Stimulated activated CD8-positive, alpha-beta memory T cell treated with anti-CD3 and anti-CD28 coated beads, Interleukin-2, amount 100 ng/mL, for 48 hours (primary cell): ENCODE measurements at places on chromosomes 2 and 18.

DNA sequence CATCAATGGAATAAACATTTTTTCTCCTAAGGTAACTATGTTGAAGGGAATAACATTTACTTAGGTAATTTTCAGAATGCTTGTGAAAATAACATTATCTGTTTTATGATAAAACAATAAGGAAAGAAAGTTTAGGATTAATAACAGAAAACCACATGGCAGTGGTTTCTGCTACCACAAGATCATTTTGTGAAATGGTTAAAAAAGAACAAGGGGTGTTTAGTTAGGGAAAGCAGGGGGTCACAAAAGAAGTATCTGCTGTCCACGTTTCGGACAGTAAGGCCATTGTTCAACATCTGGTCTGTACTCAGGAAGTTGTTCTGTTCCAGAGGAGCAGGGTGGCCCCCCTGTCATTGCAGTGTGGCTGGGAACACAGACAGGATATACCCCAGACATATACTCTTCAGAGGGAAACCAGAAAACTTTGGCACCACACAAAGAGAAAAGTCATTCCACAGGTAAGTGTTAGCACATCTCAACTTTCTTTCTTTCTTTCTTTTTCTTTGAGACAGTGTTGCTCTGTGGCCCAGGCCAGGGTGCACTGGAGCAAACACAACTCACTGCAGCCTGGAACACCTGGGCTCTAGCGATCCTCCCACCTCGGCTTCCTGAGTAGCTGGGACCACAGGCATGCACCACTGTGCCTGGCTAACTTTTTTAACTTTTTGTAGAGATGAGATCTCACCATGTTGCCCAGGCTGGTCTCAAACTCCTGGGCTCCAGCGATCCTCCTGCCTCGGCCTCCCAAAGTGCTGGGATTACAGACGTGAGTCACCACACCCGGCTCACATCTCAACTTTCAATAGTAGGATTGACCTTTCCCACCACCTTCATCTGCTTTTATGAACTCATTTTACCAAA is 14.8 kb upstream of the ARL5A start:
- no peak for DNase-seq

DNA sequence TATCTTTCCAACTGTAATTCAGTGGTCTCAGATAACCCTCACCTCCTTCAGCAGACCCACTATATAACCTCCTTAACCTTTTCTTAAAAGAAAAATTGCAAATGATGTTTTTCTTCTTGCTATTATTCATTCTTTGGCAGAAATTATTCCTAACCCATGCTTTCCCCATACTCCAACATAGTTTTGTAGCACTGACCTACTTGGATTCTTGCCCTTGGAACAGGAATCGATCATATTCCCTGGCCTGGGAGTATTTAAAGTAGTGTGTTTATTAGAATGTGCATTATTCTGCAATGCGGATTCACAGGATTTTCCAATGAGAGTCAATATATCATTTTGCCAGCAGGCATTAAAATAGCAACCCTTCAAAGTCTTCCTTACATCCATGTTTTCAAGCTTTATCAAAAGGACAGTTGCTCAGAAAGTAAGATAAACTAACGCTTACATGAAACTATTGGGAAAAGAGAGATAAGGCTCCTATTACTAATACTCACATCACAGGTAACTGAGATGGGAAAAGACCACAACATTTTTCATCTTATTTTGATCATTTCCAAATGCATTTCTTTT is 37.4 kb downstream of the CHN1 start:
- DNase-seq = no peak

- no peak for DNase-seq
These were observed 76.9 kb upstream of the GCFC2 start for GRCh38 chr2:75787532-75788132.

GRCh38 chr2:85175369-85176299 is 42.4 kb downstream of the TCF7L1 start:
- DNase-seq = no peak

DNA sequence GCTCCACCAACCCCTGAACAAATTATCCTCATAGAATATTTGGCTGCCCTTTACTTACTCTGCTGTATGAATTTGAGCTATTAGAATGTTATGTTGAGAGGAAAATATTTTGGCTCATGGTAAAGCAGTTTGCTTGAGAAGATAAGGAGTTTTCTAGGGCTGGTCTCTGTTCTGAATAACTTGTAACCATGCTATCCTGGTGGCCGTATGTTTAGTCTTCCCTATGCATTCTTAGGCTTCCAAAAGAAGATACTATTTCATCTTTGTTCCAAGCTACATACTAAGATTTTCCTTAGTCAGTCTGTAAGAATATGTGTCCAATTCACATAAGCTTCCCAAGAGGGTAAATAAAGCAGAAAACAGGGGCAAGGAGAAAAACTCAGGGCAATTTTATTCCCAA is 1105.1 kb upstream of the PIK3C3 start:
- no peak for DNase-seq

DNA sequence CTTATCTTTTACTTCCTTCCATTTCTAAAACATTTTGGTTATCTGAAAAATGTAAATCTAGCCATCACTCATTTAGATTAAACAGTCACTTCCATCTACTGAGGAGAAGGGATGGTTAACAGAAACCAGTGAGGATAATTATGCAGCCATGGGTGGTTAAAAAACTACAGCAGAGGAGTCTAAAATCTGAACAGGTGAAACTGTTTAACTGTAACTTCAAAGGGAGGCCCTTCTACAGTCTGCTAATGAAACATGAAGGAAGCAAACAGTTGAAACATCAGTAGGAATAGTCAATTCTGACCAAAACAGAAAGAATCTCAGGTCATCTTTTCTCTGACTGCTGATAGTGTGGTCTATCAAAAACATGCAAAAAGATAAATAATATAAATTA is 71.0 kb downstream of the DTNB start:
- DNase-seq = no peak

- no peak for DNase-seq
These were observed 305.9 kb upstream of the SALL3 start for GRCh38 chr18:78673516-78674321.

DNA sequence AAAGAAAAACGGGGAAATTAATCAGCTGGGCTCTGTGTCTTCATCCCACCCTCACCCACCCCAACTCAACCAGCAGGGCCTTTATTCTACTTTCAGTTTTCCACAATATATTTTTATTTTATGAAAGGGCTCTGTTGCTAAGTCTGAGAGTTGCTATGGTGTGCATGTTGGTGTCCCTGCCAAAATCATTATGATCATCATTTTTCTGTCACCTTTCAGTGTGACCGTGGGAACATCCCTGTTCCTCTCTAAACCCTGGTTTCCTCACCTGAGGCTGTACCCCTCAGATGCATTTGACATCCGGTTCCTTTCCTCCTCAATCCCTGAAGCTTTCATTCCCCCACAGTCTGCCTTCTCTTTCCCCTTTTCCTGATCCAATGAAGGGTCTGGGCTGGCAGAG is 180.5 kb downstream of the ZFP36L2 start:
- no peak for DNase-seq

- no peak for DNase-seq
These were observed 9.2 kb upstream of the GALNT3 start for GRCh38 chr2:165803123-165803760.
